ENCODE measurements at places on chromosomes 13 and 19.

DNA sequence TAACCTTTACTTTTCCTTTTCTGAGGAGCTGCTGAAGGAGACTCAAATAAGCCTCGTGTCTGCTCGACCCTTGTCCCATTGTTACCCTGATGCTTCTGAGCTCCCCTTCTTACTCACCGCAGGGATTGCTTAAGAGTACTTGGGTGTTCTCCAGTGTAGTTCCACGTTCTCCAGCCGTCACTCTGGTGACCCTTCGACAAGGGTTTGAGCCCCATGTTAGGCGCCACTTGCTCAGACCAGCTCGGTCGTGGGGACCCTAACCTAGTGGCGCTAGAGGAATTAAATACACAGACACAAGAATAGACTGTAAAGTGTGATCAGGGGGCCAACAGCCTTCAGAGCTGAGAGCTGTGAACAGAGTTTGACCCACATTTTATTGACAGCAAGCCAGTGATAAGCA, 10.3 kb downstream of the ZNF480 start:
- no peak for DNase-seq

- DNase-seq = no peak
These were observed 14.8 kb downstream of the PLEKHJ1 start for GRCh38 chr19:2221250-2221831.

GRCh38 chr13:20192836-20193161, at the start of gene GJB2:
Gene GJB2 (minus strand): TSS chr13:20192938. CDS start chr13:20189581, 3,357 bp downstream.
- DNase-seq = no peak

DNA sequence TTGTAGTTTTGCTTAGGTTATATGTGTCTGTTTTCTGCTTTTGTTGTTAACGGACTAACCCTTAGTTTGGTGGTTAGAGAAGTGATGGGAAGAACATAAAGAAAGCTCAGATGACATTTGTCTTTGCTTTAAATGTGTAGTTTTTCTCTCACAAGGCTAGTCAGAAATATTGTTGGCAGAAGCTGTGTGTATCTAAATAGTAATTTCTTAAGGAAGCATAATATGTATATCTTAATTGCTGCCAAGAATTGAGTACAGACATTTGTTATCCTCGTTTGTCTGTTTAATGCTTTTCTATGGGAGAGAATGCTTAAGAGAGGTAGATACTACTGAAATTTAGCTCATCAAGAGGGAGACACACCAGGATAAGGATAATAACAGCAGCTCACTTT, 2.7 kb downstream of the RGCC start:
- no peak for DNase-seq

Measured in stimulated activated CD8-positive, alpha-beta memory T cell treated with anti-CD3 and anti-CD28 coated beads, Interleukin-15, amount 100 ng/mL, for 24 hours (primary cell).